ENCODE measurements at places on chromosomes 5 and 9.

- DNase-seq = no peak
Measured at GRCh38 chr5:64838376-64838775, 69.6 kb downstream of the CWC27 start.

DNA sequence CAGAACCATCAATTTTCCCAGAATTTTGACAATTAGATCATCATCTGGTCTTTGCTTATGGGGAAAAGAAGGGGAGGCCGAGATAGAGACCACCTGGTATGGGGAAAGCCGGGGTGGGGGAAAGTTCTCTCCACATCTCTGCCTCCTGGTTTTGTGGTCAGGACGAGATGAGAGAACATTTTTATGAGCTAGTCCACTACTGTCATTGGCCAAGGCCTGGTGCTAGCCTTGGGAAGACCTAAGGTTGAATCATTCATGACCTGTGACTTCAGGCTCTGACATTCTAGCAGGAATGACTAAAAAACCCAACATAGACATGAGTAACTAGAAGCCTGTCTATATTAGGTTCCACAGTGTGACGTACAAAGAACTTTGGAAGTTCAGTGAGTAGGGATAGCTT is 135.2 kb downstream of the PTTG1 start:
- no peak for DNase-seq

- no peak for DNase-seq
Measured at GRCh38 chr5:74659172-74659571, 18.6 kb upstream of the ENC1 start.

DNA sequence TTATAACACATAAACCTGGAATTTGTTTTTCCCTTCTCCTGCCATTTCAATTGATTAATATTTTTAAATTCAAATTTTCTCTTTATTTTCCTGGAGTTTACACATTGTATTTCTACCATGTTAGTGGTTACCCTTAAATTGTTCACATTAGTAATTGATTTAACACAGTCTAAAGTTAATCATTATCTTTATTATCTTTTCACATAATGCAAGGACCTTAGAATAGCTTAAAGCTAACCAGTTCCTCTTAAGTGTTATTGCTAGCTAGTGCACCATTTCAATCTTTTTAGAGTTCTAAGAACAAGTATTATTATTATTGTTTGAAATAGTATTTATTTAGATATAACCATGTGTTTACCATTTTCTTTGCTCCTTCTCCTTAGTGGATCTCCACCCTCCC is 251.2 kb upstream of the FBXL7 start:
- no peak for DNase-seq

DNA sequence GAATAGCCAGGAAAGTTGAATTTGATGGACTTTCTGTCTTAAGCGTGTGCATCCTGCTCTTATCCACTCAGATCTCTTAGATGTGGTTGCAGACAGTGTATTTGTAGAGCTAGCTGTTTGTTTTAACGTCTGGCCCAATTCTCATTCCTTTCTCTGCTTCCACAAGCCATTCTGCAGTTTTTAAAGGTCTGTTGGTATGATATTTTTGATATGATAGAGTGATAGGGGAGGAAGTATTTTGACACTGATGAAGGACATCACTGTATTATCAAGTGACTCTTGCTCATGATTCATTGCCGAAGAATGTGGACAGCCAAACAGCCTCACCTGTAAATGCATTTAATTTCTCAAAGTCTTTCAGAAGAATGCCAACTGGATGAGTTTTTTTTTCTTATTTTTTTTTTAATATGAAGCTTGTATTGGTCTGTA is 4.5 kb downstream of the TJP2 start:
- no peak for DNase-seq

GRCh38 chr5:170562166-170562874 is 58.5 kb downstream of the KCNIP1 start:
- no peak for DNase-seq

DNA sequence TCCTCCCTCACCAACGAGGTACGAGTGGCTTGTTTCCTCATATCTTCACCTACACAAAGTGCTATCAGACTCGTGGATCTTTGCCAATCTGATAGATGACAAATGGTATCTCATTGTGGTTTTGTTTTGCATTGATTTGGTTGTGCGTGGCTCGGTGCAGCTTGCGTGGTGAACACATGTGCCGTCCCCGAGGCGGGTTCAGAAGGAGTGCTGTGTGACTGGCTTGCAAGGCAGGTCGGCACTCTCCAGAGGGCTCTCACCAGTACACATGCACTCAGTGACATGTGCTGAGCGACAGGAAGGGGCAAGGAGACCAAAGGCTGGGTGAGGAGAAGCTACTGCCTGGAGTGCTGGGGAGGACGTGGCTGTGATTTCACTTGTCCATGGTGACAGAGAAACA is 95.3 kb upstream of the PITX1 start:
- no peak for DNase-seq

- no peak for DNase-seq
Measured at GRCh38 chr5:103410172-103410571, 151.6 kb downstream of the MACIR start.

- DNase-seq = no peak
Measured at GRCh38 chr5:91306497-91306896, 76.6 kb downstream of the ARRDC3 start.

DNA sequence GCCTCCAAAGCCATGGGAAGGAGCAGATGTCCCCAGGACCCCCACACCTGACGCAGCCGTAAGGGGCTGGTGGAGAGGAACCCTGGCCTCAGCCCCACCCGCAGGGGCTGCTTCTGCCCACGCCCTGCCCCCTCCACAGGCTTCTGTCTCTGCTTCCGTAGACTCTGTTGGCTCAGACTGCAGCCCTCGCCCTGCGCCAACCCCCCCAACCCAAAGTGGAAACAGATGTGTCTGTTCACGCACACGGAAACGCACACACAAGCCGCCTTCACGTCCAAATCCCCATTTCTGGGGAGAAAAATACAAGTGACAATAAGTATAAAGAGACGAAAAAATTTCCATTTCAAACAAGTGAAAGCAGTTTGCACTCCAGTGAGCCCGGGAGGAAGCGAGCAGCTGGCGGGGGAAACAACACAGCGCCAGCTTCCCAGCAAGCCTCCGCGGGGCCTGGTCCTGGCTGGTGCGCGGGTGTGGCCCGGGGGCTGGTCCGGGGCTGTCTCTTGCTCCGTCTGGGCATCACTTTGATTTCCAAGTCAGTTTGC is 32.6 kb upstream of the RXRA start:
- no peak for DNase-seq

- DNase-seq = no peak
Measured at GRCh38 chr5:83540105-83540504, 68.6 kb downstream of the VCAN start.

- DNase-seq = no peak
Measured at GRCh38 chr5:73596705-73597328, 29.2 kb upstream of the ARHGEF28 start.

DNA sequence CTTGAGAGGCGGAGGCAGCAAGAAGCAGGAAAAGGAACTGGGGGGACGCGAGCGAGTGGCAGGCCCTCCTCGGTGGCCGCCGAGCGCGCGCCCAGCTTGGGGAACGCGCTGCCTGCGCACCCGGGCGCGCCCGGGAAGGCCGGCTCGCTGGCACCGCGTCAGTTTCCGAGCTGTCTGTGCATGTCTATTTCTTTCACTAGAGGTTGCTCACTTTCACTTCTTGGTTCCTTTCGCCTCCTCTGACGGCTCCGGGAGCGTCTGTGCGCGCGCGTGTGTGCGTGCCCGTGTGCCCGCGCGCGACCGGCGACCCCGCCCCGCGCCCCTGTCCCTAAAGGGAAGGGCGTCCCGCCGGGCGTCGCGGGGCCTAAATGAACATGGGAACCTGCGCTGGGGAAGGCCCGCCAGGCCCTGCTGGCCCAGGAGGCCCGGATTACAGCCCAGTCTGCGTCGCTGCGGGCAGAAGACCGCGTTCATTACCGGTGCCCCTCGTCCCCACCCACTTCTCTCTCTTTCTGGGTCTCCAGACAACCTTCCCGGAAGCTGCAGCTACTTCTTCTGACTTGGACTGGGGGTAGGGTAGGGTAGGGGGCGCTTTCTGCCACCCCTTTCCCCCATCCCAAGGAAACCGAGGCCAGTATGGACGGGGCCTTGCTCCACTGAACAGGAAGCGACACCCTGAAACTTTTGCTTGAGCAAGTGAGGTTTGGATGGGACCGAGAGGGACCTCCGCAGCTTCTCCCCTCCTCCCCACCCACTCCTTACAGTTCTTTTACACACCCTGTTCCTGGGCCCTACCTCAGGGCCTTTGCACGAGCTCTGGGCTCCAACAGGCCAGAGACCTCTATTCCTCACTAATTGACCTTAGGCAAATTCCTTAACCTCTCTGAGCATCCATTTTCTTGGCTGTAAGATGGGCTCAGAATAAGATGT is 205.8 kb upstream of the IER5L start:
- no peak for DNase-seq

- no peak for DNase-seq
Measured at GRCh38 chr5:154779105-154779504, 23.9 kb downstream of the LARP1 start.

DNA sequence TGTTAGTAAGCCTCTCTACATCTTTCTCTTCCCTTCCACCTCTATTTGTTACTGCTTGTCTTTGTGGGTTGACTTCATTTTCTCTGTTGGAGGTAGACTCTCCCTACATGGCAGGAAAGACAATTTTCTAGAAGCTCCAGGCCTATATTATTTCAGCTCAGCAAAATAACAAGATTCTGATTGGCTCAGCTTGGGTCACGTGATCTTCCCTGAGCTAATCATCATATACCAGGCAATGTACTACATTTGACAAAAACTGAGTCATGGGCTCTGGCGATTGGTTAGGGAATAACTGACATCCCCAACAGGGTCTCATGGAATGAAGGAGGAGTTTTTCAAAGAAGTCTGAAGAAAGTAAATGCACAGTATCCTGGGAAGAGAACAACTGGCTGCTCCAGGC is 65.6 kb upstream of the NR3C1 start:
- DNase-seq = no peak

- DNase-seq = no peak
Measured at GRCh38 chr5:98102936-98103335, 670.5 kb upstream of the RGMB start.

DNA sequence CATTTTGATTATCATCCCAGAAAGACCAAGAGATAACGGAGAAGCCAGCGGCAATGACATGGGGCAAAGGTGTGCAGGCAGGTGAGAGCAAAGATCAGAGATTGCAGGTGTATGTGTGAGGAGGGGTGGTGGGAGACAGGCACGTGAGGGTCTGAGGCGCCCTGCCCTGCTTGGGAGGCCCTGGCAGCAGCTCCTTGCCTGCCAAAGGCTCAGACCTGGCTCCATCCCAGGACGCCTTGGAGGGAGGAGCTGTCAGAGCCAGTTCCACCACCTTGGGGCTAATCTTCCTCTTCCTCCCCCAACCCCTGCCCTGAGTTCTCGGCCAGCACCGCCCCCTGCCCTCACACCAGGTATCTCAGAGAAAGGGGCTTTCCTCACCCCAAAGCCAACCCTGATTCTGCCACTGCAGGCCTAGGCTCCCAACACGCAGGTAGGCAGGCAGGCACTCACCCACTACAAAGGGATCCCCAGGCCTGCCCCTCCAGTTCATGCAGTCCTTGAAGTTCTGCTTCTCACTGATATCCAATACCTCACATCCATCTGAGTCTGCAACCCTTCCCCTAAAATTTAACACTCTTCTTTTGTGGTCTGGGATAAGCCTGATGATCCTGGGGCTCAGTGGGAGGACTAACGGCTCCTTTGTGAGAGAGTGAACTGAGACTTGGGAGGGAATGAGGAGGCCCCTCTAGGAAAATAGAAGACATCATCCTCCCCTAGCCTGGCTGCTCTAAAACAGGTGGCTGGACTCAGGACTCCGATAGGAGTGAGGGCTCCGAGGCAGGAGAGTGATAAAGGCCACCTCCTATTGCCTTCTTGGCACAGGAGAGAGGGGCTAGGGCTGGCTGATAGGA is 1.8 kb downstream of the AQP3 start:
- DNase-seq = no peak

- DNase-seq = no peak
Measured at GRCh38 chr9:37706290-37706689, 47.3 kb upstream of the TRMT10B start.

DNA sequence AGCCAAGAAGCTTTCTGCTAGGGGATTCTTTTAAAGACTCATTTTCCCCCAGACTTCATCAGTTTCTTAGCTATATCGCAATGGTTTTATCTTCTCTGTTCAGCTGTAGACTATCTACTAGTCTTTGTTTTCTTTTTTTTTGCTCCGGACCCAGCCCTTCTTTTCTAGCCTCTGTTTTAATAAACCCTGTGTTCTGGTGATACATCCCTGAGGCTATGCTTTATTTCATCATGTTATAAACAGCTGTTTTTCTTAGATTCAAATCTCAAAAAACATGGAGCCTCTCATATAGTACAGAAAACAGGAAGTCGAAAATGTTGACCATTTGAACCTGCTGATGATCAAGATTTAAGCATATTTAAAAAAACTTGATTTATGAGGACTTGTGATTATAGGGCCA is 37.8 kb downstream of the SCGB3A1 start:
- DNase-seq = no peak

DNA sequence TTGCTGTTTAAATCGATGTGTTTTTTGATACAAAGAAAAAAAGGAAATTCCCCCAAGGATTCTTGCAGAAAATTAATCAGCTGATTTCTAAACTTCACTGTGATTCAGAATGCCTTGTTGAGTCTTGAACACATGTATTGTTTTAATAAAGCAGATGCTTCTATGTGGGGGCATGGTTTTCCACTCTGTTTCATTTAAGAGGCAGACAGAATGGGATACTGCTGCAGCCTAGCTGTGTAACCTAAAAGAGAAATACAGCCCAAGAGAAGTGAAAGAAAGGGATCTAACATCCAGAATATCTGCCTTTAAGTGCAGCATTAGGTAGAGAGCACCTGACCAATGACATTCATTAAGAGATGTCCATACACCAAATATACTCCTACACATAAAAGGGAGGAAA is 365.1 kb upstream of the CCNH start:
- DNase-seq = no peak

DNA sequence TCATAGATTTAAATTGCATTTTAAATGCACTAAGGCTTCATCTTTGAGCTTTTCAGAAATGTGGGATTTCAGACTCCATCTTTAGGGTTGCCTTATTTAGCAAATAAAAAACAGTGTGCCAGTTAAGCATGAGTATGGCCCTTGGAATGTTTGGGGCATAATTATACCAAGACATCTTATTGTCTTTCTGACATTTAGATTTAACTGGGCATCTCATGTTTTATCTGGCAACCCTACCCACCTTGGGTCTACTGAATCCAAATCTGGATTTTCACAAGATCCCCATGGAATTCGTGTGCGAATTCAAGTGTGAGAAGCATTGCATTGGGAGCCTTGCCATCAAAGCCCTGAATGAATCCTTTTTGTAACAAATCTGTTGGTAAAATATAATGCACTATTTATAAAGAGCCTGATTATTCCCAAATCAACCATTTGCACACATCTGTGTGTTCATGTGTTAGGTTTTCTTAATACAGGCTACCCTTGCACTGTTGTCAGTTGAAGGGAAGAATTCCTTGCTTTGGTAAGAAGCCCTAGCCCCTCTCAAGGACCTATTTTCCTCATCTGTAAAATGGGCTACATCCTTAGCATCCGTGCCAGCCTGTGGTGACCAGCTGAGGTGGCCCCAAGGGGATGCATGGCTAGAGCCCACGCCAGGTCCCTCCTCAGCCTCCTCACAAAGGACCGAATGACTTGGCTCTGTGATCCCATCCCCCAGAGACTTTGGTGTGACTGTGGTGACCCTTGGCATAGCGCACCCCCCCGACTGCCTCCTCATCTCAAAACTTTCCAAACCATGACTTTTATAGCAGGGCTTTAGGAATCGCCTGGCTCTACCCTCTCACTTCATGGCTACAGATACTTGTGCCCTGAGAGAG is 8.1 kb downstream of the GSN start:
- no peak for DNase-seq

Measured in cortex of kidney (tissue), 1 donor.